ENCODE measurements at places on chromosomes 1 and 21.

DNA sequence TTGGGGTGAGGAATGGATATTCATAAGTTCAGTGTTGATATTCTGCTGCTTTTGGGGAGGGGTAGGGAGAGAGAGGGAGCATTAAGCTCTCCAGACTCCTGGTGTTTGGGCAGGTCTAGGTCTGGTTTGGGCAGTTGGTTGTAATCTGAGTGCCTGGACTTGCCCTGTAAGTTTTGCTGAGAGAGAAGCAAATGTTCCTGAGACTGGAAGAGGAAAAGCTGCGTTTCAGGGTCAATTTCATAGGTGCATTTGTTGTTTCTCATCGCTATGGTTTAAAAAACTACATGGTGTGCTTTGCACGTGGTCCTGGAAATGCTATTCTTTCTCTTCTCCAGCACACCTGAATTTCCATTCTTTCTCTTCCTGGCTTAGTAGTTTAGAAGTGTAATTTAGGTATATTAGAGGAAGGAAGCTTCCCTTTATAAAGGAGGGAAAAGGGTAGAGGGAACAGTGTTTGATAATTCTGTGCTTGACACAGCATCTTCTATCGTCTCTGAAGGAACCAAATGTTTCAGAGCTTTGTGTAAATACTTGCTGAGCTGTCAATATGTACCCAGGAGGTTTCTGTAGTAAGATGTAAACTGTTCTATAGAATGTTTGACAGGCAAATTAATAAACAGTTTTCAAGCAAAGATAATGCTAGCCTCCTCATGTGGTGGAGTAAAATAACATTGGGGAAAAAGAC lies 6.3 kb downstream of the ARID1A start:
- DNase-seq, result no peak

DNA sequence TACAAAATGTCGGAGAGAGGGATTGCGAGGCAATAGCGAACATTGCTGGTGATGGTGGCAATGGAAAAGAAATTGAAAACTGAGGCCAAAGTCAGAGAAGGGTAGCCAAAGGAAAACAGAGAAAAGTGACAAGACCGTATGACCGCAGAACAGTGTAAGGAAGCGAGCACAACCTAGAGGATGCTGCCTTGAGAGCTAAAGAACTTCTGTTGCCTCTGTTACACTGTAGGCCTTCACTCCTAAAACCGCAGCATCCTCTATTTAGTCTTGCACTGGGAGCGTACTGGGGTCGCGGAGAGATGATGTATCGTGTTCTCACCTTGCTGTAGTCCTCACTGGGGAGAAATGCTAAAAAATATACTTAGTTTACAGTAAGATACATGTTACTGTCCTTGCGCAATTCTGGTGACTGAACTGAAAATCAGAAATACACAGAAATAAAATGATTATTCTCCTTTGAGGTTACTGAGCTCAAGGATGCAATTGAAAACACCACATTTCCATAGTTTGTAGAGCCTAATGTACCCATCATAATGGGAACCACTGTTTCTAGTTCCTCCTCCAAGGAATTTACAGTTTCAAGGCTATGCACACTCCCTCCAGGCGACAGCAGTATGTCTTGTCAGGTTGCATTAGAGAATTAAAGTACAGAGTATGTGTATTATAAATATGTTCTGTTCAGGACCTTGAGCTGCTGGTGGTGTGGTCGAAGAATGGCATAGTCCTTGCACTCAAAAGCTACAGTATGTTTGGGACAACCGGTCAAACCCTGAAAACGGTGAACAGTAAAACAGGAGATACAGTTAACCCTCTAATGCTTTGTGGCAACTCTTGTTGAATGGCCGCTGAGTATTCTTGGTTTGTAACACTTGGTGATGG lies 1.3 kb downstream of the NEK7 start:
- no peak for DNase-seq

GRCh38 chr21:45535341-45536081 lies 6.7 kb downstream of the SLC19A1 start:
- no peak for DNase-seq

DNA sequence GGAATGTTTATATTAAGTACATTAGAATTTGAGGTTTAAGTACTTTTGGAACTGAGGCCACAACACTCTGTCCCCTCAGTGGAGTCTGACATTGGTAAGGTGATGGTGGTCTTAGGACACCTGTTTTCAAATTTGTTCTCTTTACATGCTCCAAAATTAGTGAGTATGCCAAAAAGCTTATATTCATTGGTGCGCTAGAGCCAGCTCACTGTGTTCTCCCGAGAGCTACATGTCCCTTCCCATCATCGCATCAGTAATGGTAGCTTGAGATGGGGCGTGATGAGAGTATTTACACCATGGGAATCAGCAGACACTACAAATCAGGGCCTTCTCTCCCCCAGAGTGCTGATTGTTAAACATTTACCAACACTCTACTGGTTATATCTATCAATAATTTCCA lies 19.5 kb downstream of the ETS2 start:
- DNase-seq, result no peak

- DNase-seq, result no peak
These were observed 7.0 kb downstream of the SMCP start for GRCh38 chr1:152884966-152885624.

DNA sequence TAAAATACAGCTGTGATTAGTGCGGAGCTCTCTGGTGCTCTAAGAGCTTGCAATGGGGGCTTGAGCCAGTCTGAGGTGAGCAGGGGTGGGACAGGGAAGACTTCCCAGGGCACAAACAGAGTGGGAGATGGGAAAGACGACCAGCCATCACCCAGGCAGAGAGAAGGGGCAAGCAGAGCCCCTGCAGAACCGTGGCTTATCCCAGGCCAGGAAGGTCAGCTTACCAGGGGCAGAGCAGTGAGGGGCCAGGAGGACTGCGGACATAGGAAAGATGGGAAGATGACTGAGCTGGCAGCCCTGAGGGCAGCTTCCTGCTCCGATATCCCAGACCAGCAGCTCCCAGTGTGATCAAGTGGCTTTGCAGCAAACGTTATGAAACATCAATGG lies 55.4 kb upstream of the IFFO2 start:
- no peak for DNase-seq

DNA sequence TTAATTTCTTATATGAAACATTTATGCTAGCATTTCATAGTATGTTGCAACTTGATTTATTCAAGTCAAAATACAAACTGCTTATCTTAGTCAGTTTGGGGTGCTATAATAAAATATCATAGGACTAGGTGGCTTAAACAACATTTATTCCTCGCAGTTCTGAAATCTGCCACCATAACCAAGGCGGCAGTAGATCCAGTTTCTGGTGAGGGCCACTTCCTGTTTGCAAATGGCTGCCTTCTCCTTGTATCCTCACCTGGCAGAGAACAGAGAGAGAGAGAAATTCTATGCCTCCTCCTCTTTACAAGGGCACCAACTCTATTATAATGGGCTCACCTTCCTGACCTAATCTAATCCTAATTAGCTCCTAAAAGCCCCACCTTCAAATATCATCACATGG lies 76.1 kb upstream of the RGS2 start:
- DNase-seq, result no peak

DNA sequence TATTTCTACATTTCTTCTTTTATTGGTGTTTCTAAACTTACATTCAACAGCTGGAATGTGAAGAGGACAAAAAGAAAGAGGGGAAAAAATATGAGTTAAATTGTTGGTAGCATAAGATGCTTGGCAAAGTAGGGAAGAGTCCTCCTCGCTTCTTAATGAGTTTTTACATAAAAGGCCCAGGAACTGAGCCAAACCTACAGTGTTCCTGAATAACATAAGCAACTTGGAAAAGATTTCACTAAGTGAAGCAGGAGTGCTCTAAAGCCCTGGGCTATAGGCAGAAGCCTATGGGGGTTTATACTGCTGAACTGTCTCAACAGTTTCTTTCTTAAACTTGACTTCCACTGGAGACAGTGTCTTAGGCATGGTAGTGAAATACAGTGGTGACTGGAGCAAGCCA lies 115.0 kb upstream of the USP25 start:
- no peak for DNase-seq

GRCh38 chr1:38783640-38784229 lies 75.8 kb downstream of the RRAGC start:
- DNase-seq, result no peak

DNA sequence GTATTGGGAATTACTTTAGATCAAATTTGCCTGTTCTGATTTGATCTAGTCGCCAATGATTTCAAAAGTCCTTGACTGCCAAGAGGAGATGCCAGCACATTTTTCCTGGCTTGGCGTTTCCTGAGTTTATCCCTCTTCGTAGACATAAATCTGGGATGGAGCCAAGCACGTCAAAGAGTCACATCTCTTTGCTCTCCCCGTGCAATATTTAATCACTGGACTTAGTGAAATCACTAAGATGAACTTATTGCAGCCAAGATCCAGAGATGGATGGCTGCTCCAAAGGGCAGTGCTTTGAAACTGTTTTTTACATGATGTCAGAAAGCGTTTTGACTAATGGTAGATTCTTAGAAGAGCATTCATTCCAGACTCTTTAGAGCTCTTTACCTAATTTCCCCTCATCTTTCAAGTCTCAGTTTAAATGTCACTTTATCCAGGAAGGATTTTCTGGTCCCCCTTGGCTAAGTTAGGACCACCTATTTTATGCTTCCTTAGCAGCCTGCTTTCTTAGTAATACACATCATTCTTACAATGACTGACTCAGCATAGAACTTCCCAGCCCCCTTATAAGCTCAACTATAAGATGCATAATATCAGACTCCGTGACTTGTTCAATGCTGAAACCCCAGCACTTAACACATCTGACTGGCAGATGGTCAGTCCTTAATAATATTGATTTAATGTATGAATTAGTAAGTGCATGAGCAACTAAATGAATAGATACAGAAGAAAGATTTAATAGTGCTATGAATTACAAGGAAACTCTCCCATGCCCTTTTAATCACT lies 94.4 kb upstream of the GREM2 start:
- no peak for DNase-seq

DNA sequence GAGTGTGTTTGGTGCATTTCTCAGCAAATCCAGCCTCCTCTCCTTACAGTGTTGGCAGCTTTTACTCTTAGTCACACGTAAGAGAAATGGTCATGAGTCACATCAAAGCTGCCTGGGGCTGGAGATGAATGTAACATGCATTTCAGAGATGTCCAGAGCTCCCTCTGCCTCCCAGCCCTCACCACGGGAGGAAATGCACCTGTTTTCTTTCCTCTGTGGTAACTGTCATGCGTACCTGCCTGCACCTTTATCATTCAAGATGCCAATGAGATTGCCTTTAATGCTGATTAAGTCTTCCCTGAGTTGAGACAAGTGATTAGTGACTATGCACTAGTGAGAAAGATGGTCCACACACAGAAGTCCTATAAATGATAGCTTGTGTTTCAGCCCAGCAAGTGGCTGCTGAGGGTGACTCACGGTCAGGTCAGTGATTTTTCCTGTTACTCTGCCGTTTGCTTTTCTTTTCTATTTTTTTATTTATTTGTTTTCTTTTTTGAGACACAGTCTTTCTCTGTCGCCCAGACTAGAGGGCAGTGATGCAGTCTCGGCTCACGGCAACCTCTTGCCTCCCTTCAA lies 277.3 kb upstream of the FMN2 start:
- no peak for DNase-seq

GRCh38 chr1:5576011-5576672 lies 416.1 kb downstream of the NPHP4 start:
- DNase-seq, result no peak
